ENCODE measurements at places on chromosomes 16 and 17. TPM values are rescaled to one million over a fixed set of nuclear protein-coding genes. Genes with fewer than 3 reads are reported as not detected.

HSF5 gene
- total RNA-seq: 0.27 TPM

TNFRSF17 gene
- not detected for total RNA-seq

PRR35 gene
- not detected for total RNA-seq

CPNE7 gene
- total RNA-seq: not detected

TMEM114 gene
- total RNA-seq: not detected

GRCh38 chr16:2749476-2749875, 3.0 kb upstream of the SRRM2 start:
- DNase-seq: no peak

- DNase-seq: no peak
These were observed 277.1 kb downstream of the CEP112 start for GRCh38 chr17:65914784-65915342.

- no peak for DNase-seq
These were observed 3.9 kb downstream of the ACTG1 start for GRCh38 chr17:81508639-81509206.

- DNase-seq: no peak
These were observed 298.1 kb upstream of the N4BP1 start for GRCh38 chr16:48907906-48908634.

DNA sequence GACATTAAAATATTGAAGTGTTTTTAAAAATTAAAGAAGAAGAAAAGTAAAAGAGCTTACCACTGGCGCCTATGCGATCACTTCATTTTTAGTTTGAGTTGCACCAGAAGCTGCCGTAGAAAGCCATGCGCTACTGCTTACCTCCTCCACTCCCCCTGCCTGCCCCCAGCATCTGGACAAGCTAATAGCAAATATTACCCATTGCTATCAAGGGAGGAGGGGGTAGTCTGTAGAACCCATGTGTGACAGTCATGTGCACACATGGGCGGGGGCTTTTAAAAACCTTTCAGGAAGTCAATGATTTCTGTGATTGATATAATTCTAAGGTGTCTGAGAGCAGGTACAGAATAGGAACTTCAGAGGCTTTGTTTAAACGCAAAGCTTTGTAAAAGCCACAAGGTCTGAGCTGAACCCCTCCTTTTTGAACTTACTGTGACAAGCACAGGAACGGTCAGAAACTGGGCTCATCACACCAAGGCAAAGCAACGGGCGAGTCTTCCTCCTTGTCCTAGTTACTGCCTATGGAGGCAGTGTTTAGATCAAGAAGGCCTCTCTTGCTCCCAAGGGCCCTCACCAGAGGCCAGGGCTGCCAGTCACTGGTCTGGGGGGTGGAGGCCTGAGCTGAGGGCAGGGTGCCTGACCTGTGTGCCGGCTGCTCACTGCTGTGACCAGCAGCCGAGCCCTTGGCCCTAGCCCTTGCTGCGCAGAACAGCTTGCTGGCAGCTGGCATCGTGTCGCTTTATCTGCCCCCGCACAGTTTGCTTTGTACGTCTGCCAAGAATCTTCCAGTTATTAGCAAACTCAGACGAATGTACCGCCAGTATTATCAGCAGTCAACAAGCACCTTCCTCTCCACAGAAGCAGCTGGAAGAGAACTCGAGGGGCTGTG, 15.0 kb downstream of the GINS2 start:
- DNase-seq: no peak

GRCh38 chr16:24035127-24035842, 199.5 kb downstream of the PRKCB start:
- DNase-seq: no peak

DNA sequence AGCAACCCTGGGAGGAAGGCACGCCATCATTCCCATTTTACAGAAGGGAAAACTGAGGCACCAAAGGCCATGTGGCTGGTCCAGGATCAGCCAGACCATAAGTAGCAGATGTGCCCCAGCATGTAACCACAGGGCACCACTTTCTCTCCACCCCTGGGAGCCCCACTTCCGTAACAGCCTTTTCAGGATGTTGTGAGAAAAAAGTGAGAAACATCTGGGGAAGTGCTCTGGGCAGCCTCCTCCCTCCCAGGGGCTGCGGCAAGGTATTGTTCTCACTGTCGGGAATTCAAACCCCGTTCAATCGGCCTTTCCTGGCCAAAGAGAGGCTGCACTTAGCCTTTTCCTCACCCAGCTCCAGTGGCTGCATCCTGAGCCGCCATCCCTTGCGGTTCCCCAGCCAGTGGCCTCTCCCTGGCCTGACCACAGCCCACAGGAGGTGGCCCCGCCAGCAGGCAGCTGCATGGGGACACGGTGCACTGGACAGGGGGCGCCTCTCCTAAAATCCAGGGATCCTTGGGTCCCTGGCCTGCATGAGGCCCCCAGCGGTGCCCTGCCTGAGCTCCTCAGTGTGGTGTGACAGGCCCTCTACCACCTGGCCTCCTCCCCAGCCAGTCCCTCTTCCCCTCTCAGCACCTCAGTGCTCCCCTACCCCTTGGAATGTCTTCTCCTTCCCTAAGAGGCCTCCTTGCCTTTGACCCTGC, 5.7 kb upstream of the CDH5 start:
- DNase-seq: no peak

DNA sequence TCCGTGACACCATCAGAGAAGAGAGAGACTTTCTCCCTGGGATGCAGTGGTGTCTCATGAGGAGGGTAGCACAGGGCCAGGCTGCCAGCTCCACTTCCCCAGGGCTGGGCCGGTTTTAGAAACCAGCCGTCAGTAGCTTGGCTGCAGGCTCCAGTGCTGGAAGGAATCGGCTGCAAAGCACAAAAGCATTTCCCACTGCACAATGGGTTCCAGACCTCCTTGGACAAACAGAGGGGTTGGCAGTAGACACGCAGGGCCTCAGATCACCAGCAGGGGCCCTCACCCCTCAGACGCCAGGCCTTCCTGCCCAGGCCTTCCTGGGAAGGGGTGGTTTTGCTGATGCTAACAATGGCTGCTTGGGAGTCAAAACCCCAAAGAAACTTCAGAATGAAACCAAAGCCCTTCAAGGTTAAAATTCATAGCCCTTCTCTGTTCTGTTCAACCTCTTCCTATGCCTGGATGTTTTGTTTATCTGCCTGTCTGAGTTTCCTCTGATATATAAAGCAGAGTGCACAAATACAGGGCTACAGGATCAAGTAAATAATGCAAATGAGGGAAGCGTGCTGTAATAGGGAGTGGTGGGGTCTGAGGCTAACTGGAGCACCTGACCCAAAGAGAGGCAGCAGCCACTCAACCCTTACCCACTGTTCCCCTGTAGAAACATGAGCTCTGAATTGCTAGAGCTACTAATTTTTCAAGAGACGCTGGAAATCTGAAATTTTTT, 26.2 kb downstream of the TEKT5 start:
- DNase-seq: no peak

Data from sciatic nerve (tissue), 2 donors.